Astrocyte (in vitro differentiated cells and primary cell): ENCODE measurements at places on chromosomes 2 and 18.

DNA sequence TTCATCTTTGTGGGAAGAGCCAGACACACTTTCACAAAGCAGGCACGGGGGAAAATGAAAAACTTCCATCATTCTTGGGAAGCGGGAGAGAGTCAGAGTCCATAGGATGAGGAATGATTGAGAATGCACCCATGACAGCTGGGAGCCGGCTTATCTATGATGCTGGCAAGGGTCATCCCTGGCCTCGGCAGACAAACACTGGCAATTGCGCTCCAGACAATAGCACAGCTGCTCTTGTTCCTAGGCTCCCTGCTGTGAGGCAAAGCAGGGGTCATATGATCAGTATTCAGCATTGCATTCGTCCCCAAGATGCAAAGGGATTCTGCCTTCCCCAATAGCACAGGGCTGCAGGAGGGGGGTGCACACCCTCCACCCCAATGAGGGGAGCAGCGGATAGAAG is 33.0 kb downstream of the CYRIA start:
- DNase-seq = no peak

- DNase-seq = no peak
These were observed 160.2 kb upstream of the NCK2 start for GRCh38 chr2:105584435-105585010.

GRCh38 chr18:50053111-50053510 is 141.8 kb downstream of the MYO5B start:
- no peak for DNase-seq

DNA sequence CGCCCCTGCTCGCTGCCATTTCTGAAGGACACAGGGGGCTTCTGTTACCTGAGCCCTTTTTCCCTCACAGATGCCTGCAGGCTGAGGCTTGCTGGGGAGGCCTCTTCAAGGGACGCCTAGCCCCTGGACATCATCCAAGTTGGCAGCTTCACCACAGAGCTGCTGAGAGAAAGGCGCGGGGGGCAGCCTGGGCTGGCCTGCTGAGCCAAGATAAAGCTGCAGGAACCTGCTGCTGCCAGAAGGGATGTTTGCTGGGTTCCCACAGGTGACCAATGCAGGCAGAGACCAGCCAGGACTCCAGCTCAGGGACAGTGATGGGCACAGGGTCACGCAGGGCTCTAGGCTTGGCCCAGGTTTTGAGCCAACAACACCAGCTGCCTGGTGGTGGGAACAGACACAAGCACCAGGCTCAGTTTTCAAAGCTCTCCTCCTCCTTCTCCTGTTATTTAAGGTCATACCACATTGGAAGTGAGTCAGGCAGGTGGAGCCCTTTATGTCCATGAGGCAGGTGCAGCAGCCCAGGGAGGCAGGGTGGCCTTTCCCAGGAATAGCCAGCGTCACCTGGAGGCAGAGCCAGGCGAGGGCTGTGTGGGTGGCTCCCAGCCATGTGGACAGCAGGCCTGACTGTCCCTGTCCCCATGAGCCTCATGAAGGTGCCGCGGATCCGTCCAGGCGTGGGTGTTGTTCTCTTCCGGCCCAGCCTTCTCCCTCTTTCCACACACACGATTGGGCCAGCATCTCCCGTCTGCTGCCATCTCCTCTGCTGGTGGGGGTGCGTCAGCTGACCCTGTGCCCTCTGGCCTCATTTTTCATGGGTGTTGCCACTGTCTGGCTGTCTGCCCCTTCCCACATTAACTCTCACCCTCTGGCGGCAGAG is 515.5 kb upstream of the MYT1L start:
- DNase-seq = no peak

DNA sequence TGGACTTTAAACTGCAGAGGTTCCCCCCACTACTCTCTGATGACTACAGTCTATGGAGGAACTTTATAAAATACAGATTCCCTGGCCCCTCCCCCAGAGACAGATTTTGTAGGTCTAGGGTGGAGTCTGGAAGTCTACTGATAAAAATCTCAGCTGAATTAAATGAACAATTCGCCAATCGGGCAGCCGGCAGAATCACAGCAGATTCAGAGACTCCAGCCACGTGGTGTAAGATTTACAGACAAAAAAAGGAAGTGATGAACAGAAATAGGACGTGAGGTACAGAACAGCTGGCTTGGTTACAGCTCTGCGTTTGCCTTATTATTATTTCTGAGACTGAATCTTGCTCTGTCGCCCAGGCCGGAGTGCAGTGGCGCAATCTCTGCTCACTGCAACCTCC is 21.4 kb upstream of the MTA3 start:
- no peak for DNase-seq

DNA sequence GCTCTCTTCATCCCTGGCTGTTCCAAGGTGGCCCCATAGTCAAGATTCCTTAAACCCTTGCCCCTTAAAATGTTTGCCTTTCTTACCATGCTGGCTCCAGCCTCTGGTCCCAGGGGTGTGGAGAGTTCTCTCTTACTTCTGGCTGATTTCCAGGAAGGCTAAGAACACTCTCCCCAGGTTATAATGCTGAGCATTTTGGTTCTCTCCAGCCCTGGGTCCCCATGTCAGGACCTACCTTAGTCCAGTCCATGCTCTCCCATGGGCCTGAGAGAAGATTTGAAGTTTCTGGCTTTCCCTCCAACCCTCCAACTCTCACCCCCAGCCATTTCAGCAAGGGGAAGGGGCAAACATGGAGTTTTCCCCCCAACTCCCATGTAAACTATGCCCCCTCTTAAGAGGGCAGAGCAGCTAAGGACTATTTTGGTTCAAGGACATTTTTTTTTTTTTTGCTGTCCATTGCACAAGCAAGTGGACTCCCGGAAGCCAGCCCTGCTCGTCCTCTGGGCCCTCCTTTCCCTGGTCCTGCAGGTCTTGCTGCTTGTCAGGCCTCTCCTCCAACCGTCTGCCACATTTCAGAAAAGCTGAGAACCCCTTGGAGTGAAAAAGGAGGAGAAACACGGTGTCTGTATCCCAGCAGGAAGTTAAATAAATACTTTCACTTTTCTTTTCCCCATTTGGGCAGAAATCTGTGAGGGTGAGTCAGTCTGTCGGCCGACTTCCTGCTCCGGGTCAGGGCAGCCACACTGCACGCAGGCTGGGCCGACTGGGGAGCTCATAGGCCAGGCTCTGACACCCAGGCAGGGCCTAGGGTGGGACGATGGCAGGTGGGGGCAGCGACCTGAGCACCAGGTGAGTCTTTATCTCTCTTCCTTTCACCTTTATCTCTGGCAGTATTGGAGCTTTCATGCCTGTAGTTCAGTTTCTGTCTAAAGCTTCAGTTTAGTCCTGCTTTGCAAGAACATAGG is at the start of gene SP140L:
Gene SP140L, plus strand, starts transcription at position 741 of the 965 bp plus-strand sequence. Its CDS starts 77 bp downstream, at position 818.
- DNase-seq = peak; percentile 75
